CD4-positive, alpha-beta T cell (primary cell): ENCODE measurements at places on chromosomes 7 and 10.

DNA sequence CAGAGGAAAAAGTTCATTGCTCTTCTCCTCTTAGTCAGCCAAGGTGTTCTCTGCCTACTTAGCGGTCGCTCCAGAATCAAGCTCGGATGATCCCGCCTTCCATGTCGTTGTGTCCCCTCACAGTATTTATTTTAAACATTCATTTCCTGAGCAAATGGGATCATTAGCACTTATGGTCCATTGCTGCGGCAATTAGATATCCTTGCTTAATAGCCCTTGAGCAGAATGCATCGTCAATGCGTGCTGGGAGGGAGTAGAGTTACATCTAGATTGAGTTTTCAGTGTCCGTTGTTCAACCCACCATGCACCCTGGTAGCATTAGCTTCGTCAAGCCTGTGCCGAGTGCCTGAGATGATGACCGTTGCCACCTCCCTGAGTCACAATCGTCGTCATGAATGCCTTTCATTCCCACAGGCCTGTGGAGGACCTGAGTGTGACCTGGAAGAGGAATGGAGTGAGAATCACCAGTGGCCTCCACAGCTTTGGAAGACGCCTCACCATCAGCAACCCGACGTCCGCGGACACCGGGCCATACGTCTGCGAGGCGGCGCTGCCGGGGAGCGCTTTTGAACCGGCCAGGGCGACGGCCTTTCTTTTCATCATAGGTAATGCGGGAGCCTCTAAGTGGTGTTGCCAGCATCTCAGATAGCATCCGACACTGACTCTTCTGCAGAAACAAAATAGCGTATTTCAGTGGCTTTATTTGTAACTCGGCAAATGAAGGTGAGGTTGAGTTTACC is 650.4 kb downstream of the SDK1 start:
- no peak for DNase-seq

GRCh38 chr10:121157998-121158397 is 306.8 kb downstream of the WDR11 start:
- no peak for DNase-seq

DNA sequence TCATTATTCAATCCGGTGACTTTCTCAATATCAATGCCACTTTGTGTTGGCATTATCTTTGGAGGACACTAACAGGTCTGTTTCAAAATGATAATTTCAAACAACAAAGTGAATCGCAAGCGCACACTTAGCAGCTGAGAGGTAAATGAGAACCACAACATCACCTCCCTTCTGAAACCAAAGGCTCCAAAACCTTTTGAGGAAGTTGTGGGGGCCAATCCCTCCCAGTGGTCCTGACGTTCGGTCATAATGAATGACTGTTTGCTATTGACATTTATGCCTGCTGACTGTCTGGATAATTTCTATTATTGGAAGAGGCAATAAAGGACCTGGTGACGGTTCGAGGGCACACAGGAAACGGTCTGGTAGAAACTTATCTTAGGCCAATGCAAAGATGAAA is 1.8 kb downstream of the ADARB2 start:
- no peak for DNase-seq

DNA sequence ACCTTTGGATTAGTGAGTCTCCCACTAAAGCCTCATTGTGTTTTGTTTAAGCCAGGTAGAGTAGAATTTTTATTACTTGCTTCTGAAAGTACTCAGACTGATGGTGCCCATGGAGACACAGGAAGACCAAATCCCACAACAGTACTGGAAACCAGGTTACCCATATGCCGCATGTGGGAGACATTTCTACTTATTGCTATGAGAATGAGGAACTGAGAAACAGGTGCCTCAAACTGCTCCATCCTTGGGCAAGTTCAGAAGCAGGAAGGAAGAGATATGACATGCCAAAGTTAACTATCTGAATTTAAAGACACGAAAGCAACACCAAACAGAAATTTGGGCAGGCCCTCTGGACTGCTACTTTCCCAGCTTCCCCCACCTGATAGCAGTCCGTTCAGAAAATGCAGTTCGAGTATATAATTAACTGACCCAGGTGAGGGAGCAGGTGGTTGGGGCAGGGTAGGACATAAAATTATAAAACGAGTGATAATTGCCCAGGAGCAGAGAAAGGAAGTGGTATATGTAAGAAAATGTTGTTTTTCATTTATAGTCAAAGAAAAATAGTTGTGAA is 382.3 kb upstream of the MTPN start:
- DNase-seq = no peak

GRCh38 chr10:23345861-23346260 is 1.3 kb upstream of the C10orf67 start:
- no peak for DNase-seq

GRCh38 chr7:6158424-6159096 is 113.9 kb downstream of the CYTH3 start:
- no peak for DNase-seq

DNA sequence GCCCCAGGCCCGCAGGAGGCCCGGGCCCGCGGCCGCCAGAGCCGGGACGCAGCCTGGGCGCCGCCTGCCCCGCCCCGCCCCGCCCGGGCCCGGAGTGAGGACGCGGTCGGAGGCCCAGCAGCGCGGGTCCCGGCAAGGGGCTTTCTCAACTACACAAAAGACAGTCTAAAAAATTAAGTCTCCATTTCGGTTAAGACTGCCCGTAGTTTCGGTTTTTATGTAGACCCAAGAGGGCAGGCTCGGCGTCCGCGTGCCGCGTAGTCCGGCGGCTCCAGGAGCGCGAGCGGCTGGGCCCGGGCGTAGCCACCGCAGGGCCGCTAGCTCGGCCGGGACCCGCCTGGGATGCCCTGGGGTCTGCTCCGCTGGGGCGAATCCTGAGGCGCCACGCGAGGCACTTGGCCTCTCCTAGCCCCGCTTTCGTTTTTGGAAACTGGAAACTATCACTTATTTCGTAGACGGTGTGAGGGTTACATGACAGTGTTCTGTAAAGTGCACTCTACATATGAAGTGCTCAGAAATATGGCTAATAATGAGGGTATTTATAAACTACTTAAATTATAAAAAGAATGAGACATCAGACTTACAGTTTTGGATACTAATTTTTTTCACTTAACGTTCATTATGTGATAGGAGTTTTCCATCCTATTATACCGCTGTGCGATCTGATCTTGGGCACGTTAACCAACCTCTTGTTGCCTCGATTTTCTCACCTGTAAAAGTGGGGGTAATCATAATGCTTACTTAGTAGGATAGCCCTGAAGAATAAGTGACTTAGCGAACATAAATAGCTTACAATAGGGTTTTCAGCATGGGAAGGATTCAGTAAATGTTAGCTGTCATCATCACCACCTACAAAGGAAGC is 573 bp downstream of the BLVRA start:
- DNase-seq = peak; percentile 32

- DNase-seq = no peak
Observed at GRCh38 chr10:13306103-13306502, 6.2 kb upstream of the PHYH start.

GRCh38 chr10:130300608-130301020 is 164.4 kb downstream of the GLRX3 start:
- no peak for DNase-seq

DNA sequence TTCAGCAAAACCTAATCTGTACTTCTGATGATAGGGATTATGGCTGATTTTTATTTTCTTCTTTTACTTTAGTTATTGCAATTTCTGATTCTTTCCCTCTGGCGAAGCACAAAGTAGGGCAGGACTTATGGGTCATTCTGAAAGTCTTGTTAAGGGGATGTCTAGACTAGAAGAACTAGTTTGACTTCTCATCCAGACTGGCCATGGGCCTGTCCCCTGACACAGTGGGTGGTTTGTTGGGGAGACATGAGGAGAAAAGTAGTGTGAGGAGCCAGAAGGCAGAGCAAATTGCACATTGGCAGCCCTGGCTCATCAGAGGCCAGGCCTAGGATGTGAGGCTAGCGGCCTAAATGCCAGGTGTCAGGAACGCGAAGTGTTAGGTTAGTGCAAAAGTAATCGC is 152.8 kb downstream of the RTKN2 start:
- DNase-seq = no peak

GRCh38 chr10:123413353-123413752 is 252.8 kb upstream of the GPR26 start:
- DNase-seq = no peak

GRCh38 chr7:151920488-151920887 is 35.8 kb upstream of the GALNTL5 start:
- DNase-seq = no peak

GRCh38 chr10:89114846-89115625 is 92.1 kb downstream of the CH25H start:
- DNase-seq = no peak

DNA sequence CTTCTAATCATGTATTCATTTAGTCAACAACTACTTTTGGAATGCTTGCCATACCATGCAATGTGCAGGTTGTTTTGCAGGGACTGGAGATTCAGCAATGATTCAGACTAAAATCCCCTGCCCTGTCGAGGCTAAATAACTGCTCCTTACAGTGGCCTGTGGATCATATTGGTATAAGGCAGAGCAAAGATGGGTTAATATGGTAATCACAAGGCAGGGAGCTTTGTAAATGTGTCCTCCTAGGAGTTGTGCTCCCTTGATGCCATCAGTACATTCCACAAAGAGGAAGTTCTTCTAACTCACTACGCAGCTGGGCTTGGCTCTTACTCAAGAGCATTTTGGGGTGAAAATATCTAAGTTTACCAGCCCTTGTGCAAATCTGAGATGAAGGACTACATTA is 614 bp upstream of the IFIT2 start:
- DNase-seq = no peak

DNA sequence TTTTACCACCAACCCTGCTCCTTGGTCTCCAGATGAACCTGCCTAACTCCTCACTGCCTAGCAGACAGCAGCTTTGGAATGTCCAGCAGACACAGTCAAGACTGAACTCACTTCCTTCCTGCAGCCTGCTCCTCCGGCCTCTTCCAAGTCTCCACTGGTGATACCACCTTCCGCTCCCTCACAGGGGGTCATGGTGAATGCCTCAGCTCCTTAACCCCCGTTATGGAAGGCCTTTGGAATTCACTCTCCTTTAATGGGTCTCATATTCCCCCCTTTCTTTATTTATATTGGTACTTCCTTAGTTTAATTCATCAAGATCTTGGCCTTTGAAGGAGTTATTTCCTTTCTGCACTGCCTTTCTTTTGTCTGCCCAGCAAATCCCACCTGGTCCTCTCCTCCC is 44.9 kb upstream of the ZNF32 start:
- DNase-seq = no peak

DNA sequence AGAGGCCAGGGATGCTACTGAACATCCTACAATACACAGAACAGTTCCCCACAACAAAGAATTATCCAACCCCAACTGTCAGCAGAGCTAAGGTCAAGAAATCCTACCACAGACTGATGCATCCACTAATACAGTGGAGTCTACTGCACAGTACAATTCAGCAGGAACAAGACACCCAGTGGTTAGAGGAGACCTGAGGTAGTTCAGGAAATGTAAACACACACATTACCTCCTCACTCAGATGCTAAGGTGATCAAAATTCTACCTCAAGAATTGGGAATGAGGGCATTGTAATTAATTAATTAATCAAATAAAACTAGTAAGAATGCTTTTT is 91.4 kb downstream of the ZFAND4 start:
- DNase-seq = peak; percentile 58

DNA sequence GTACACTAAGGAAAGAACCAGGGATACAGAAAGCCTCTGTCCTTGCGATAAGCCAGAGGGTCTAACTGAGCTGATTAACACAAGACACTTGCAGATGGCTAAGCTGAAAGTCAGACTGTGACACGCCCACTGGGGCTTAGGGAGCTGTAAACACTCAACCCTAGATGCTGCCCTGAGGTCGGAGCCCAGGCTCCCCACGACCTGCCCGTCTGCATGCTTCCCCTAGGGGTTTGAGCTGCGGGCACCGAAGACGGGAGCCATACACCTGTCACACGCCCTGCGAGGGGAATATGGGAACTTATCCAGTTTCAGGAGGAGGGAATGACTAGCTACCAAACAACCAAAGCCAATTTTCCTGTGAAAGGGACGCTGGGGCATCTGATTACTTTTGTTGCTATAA is 96.0 kb downstream of the HTR5A start:
- DNase-seq = no peak

DNA sequence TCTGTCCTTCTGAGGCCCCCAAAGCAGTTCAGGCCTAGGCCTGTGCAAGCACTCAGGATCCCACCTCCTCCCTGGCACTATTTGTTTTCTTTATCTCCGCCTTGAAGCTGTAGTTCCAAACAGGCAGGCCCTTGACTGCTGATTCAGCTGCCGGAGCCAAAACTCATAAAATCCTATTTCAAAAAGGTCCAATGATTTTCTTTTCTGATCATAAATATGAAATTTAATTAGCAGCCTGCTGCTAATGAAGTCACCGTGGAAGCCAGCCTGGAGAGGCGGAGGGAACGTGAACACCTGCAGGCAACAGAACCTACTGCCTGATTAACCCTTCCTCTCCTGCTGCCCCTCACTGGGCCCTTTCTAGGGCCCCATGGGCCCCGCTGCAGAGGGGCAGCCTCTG is 60.1 kb downstream of the CARD11 start:
- no peak for DNase-seq

GRCh38 chr10:87799860-87800259 is 18.2 kb downstream of the ATAD1 start:
- DNase-seq = no peak

DNA sequence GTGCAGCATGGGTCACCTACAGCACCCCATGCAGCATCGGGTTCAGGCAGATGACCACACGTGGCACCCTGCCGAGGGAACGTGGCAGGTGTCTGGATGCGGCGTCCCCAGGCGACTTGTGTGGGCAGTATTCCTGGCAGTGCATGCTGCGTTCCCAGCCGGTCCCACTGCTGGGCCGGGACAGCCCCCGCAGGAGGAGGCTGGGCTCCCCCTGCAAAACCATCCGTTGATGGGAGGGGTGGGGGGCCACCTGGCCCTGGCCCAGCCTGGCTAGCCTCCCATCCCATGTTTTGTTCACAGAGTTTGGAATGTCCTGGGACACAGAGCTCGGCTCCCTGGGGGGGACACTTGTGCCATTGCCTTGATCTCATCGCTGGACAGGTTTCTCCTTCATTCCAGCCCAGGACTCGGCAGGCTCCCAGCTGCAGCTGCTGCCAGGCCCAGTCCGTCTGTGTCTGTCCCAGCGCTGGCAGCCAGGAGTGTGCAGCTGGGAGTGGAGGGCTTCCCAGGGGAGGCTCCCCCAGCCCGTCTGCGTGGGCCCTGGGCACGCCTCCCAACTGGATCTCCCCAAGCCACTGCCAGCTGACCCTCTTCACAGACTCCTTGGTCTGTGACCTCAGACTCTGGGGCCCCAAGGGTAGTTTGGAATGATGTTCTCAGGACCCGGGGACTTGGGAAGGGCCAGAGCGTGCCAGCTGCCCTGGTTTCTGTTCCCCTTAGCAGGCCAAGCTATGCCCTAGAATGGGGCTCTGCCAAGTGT is 32.6 kb downstream of the TMEM270 start:
- no peak for DNase-seq

DNA sequence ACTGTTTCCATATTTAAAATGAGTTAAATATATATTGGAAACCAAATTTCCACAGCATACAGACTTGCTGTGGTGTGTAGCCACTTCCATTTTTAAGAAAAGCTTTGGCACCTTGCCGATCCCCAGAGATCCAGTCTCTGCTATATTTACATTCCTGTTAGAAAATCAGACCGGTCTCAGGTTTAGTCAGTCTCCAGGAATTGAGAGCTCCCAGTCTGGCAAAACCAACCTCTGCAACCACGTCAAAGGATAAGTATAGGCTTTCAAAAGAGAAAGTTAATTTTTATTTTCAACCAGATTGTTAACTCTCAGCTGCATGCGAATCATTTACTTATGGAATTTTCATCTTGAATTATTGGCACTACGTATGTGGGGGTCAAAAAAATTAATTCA is 28.2 kb downstream of the PUS7 start:
- DNase-seq = no peak

- DNase-seq = no peak
Observed at GRCh38 chr10:122962405-122962804, 8.4 kb upstream of the C10orf88 start.

- no peak for DNase-seq
Observed at GRCh38 chr7:141585592-141586510, 34.6 kb downstream of the AGK start.
